ENCODE measurements at places on chromosomes 1 and 21. TPM values are rescaled to one million over a fixed set of nuclear protein-coding genes. Genes with fewer than 3 reads are reported as not detected.
A peak's percentile ranks its signal among the peaks of the same experiment; 100 is the strongest.

GRCh38 chr1:171424494-171424893 lies 60.8 kb upstream of the PRRC2C start:
- no peak overlapping the region for H3K4me3 ChIP-seq
- no peaks in the 10 kb centered on the region for H3K36me3 ChIP-seq
- H3K27ac ChIP-seq: no peak overlapping the region
- peaks cover 25% of the 10 kb centered on the region for H3K4me1 ChIP-seq
- no peaks in the 10 kb centered on the region for H3K27me3 ChIP-seq

DNA sequence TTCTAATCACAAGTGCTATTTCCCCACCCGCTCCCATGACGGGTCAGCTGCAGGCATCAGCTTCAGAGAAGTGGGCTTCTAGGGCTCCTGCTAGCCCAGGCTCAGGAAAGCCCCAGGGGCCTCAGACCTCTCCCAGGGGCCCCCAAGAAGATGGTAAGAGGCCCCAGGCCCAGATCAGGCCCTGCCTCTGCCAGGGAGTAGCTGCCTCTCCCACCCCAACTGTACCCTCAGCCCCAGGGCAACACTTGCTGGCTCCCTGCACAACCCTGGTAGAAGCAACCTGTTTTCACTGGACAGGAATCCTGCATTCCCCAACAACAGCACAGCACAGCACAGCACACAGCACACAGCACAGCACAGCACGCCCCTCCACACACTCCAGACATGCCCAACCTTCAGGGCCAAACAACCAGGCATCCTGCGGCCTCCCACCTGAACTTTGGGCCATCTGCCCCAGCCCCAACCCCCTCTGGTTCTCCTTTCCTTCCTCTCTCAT lies 6.5 kb downstream of the BLACAT1 start:
- H3K4me3 ChIP-seq: no peak overlapping the region
- H3K36me3 ChIP-seq: no peaks in the 10 kb centered on the region
- peaks cover 19% of the 10 kb centered on the region for H3K27me3 ChIP-seq
- H3K4me1 ChIP-seq: peaks cover 3% of the 10 kb centered on the region
- no peak overlapping the region for H3K27ac ChIP-seq
- no peak for DNase-seq

DNA sequence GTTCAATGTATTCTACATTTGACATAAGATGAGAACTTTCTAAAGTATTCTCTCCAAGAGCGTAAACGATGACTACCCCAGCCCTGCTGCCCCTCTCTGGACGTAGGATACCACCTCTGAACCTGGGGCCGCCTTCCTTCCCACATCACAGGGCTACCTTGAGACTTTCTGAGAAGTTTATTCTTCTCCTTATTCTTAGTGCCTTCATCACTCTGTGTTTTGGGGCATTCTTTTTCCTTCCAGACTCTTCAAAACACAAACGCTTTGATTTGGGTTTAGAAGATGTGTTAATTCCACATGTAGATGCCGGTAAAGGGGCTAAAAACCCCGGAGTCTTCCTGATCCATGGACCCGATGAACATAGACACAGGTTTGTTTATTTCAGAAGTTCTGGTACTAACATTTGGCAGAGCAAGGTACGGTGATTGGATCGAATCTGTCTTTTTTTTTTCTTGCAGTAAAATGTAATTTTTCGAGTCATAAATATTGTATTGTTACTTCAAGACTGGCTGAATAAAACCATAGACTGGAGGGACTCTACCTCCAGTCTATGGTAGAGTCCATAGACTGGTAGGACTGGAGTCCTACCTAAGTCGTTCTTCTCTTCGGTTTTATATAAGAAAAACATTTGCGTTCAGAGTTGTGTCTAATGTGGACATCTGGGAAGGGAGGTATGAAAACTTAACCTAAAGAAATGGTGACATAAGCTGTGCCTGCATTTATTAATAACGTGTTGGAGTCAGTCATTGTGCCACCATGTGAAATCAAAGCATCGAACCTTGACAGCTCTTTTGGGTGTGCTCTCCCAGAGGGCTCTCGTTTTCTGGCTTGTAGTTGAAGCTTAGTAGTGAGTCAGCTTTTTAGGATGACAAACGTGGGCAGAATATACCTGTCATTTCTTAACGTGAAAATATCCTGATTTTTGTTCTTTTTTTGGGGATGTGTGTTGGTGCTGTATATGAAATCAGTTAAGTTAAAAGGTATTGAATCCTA lies 1.2 kb downstream of the MAN1A2 start:
- H3K4me3 ChIP-seq: peak overlapping the region; percentile 92
- DNase-seq: no peak
- H3K4me1 ChIP-seq: peaks cover 75% of the 10 kb centered on the region
- H3K27me3 ChIP-seq: no peaks in the 10 kb centered on the region

DNA sequence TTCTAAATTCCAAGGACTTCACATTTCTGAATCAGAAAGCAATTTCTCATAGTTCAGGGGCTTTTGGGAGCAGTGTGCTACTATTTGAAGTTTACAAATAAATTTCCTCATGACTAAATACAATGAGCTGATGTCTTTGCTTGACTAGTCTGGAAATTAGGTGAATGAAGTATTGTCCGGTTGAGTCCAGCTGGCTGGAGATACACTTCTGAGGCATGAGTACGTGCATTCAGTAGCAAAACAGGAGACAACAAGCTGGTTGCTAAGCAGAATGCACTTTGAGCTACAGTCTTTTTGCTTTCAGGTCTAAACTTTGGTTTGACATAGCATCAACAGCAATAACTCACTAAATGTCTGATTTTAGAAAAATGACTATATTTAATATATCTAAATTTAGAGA lies 27.1 kb downstream of the ZNHIT6 start:
- peaks cover 4% of the 10 kb centered on the region for H3K36me3 ChIP-seq
- no peaks in the 10 kb centered on the region for H3K27me3 ChIP-seq
- no peak overlapping the region for H3K4me3 ChIP-seq
- DNase-seq: no peak

GRCh38 chr1:108600504-108600903 lies 40.6 kb downstream of the EEIG2 start:
- no peak overlapping the region for H3K4me3 ChIP-seq
- H3K4me1 ChIP-seq: no peaks in the 10 kb centered on the region
- no peak for DNase-seq
- peaks cover 13% of the 10 kb centered on the region for H3K36me3 ChIP-seq
- no peak overlapping the region for H3K27ac ChIP-seq
- H3K27me3 ChIP-seq: no peaks in the 10 kb centered on the region

OR2T11 gene
- not detected for total RNA-seq

DNA sequence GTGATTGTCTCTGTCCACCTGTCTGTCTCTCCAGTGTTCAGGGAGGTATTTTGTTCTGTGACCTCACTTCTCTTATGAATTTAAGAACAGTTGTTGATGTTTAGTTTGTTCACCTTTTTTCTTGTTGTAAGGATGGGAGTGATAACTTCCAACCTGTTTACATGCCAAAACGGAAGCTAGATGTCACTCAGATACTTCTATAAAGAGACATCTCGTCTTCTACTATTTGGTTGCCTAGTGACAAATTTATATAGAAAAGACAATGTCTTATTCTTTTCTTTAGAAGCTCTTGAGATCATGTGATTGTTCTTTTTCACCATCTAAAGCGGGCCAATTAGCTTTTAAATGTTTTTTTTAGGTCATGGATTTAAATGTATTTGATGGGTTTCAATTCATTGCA lies 33.8 kb downstream of the PRSS38 start:
- no peaks in the 10 kb centered on the region for H3K36me3 ChIP-seq
- no peak overlapping the region for H3K27ac ChIP-seq
- H3K4me1 ChIP-seq: no peaks in the 10 kb centered on the region
- H3K27me3 ChIP-seq: no peaks in the 10 kb centered on the region
- H3K4me3 ChIP-seq: no peak overlapping the region

DNA sequence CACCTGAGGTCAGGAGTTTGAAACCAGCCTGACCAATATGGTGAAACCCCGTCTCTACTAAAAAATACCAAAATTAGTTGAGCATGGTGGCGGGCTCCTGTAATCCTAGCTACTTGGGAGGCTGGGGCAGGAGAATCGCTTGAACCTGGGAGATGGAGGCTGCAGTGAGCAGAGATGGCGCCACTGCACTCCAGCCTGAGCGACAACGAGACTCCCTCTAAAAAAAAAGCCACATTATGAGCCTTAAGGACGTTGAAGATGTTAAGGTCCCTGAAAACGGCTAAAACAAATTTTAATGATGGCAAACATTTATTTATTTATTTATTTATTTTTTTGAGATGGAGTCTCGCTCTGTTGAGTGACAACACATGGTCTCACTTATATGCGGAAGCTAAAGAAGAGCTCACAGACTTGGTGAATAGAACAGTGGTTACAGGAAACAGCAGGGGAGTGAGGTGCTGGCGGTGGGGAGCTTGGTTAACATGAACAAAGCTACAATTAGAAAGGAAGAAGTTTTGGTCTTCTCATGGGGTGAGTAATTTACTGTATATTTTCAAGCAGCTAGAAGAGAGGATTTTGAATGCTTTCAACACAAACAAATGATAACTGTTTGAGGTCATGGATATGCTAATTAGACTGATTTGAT lies 47.1 kb downstream of the TCP10L start:
- peak; percentile 28 for DNase-seq
- H3K27me3 ChIP-seq: no peaks in the 10 kb centered on the region
- H3K27ac ChIP-seq: no peak overlapping the region
- H3K4me3 ChIP-seq: no peak overlapping the region

Measured in CD4-positive, alpha-beta memory T cell (primary cell).